ENCODE measurements at places on chromosomes 7 and 10.
A peak's percentile ranks its signal among the peaks of the same experiment; 100 is the strongest.

- DNase-seq, result peak; percentile 85
Observed at GRCh38 chr7:155860840-155861479, 48.7 kb upstream of the SHH start.

GRCh38 chr10:130171196-130171595 lies 35.0 kb downstream of the GLRX3 start:
- no peak for DNase-seq

- no peak for DNase-seq
Observed at GRCh38 chr7:53504914-53505313, 469.5 kb downstream of the POM121L12 start.

GRCh38 chr7:142927949-142928348 lies 5.6 kb downstream of the TRPV5 start:
- DNase-seq, result no peak
